ENCODE measurements at places on chromosomes 5 and 9.

GRCh38 chr5:65213921-65214525 lies 267.7 kb downstream of the ADAMTS6 start:
- peak; percentile 24 for DNase-seq

DNA sequence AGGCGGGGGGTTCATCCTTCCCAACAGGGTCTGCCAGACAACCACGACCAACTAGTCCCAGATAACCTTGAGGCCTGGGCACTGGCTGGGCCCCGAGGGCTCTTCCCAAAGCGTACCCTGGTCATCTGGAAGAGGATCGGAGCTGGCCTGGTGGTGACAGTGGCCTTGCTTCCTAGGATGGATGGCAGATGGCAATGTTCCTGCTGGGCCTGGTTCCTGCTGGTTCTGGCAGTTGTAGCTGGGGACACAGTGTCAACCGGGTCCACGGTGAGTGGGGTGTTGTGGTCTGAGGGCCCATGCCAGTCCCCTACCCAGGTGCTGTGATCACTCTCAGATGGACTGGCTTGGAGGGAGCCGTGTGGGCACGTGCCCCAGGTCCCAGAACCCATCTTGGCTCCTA lies 2.0 kb downstream of the ADAMTSL2 start:
- DNase-seq, result no peak

- DNase-seq, result no peak
Measured at GRCh38 chr5:14593326-14594021, 11.9 kb downstream of the OTULINL start.

DNA sequence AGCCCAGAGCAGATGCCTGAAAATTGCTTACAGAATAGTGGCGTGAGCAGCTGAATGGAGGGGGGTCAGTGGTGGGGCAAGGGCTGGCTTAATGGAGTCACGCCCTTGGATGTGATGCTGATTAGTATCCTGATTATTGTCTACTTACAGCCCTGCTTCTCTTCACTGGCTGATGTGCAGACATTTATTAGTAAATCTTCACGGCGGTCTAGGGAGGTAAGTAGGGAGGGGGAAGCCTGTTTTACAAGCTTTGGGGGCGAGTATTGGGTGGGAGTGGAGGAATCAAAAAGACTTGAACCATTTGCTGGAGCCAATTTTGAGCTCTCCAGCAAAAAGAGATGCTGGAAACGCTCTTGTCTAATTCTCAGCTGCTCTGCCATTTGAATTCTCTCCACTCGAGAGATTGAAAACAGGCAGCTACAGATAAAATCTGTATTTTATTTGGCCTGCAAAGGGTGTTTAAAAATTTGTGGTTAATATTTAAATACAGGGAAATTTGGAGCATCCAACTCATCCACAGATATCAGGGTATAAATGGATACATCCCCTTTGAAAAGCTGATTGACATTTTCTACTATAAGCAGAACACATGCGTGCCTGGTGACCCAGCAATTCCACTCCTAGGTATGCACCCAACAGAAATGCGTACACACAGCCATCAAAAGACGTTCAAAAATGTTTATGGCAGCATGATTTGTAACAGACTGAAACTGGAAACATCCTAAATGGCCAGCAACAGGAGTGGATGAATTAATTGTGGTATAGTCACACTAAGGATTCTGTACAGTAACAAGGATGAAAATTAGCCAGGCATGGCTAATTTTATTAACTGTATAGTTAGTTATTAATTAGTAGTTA lies 19.5 kb upstream of the ALDH1B1 start:
- no peak for DNase-seq

GRCh38 chr5:93596676-93597490 lies 13.9 kb downstream of the NR2F1 start:
- DNase-seq, result peak; percentile 33

DNA sequence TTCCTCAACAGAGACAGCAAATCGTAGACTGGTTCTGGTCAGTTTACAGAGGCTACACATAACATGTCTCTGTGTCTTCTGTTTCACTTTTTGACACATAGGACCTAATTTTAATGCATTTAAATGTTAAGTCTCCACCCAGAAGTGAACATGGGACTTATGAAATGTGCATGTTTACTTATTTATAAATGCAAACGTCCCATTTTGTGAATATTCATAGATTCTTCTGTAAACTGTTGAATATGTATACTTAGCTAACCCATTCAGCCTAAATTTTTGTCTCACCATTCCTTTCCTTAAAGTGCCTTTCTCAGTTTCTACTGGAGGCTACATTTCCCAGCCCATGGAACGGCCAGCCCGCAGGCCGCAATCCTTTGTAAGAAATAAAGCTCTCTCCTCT lies 137.2 kb downstream of the PLCXD3 start:
- DNase-seq, result no peak

DNA sequence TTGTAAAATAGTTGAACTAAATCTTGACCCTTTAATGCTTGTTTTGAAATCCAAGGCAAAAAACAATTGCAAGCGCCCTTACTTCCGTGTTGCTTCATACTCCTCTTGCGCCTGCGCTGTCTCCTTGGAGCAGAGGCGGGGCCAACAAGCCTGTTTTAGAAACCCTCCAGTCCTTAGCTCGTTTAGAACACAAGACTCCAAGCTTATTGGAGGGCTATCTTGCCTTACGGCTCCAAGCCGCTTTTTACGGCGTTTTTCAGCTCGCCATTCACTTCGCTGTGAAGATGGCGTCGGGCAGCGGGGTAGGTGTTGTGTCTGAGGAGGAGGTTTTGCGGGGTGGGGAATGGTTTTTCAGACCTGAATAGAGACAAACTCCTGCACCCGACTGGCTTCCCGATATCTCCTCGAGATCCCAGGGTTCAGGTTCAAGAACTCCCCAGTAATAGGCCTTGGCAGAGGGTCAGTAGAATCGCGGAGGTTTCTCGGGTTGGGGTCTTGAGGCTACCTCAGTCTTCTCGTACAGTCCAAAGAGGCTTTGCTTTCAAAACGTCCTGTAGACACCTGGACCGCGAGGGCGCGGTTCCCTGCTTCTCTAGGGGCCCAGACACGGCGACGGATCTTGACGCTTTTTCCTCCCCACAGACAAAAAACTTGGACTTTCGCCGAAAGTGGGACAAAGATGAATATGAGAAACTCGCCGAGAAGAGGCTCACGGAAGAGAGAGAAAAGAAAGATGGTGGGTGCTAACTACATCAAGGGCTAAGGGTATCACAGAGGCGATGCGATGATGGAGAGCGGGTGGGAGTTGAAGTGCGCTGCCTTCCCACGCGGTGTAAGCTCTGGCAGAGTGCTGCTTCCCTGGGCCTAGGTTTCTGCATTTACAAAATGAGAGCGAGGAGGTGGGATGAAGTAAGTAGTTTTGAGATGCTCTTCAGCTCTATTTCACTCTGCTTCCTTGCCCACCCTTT lies at the start of gene ZMAT2:
TSS of gene ZMAT2 (plus strand) at position 271 of the 968 bp plus-strand sequence. CDS start at position 285, 14 bp downstream.
- DNase-seq, result peak; percentile 96

DNA sequence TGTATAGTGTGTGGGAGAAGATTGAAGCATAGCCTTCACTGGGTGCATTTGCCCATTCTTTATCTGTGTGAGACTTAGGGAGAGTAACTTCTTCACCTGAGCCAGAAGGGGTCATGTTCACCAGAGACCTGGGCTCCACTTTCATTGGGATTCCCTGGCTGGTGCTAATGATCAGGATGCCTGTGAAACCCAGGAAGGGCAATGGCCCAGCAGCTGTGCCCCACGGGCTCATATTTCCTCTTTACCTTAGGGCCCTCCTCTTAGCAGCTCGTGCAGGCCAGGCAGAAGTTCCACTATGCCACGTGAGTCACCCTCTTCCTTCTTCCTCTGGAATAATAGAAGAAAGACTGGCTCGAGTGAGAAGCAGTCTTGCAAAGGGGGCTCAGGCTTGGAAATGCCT lies 5.0 kb downstream of the PPARGC1B start:
- no peak for DNase-seq

DNA sequence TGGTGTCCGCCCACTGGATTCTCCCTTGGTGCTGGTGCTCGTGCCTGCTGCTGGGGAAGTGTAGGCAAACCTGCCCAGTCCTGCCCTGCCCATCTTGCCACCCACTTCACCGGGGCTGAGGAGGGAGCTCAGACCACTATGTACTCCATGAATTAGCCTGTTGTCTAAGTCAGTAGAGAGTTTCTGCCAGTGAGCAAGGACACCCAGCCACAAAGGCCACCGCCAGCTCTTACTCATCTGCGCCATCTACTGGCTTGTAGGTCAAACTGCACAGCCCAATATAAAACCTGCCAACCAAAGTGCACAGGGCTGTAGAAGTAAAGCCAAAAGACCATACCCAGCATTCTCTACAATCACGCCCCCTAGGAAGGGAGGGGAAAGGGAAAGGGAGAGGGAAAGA lies 102.3 kb downstream of the GLIS3 start:
- DNase-seq, result no peak

DNA sequence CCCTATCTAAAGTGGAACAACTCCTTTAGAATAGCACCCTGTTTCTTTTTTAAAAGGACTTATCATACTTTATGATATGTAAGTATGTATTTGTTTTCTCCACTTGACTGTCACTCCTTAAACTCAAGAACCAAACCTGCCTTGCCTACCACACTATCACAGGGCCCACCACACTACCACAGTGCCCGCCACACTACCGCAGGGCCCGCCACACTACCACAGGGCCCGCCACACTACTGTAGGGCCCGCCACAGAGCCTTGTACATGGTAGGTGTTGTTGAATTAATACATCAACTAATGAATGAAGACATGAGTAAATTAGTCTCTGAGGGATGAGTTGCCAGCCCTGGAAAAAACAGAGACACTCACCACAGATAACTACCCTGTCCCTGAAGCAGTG lies 18.0 kb downstream of the SLC31A2 start:
- DNase-seq, result no peak

DNA sequence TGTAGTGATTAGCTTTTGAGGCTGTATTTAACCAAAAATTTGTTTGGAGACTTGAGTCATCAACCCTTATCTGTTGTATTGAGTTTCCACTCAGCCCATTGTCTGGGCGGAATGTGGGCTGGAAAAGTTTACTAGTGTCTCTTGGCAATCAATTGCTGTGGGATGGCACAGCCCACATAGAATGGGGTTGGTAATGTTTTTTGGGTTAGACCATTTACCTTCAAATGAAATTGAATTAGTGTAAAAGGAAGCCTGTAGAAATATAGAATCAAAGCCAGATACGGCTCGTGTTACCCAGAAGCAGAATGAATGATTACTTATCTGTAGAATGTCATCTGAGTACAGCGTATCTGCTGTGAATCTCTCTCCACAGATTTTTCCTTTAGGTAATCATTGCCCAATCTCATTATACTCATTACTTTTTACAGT lies 142.9 kb downstream of the AOPEP start:
- DNase-seq, result no peak

DNA sequence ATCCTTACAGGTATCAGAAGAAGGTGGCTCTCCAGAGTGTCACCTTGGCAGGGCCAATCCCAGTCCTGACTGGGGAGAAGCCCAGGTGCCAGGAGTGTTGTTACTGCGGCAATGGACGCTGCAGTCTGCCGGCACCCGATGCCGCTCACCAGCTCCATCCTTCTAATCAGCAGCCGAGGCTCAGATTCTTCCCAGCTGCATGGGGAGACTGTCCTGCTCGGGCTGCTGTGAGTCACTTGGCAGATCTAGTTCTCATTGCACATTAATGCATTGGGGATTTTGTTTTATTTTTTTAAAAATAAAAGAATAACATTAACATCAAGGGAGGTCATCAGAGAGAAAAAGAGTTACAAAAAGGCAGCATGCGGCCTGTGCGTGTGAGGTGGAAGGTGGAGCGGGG lies 115.8 kb downstream of the MTX3 start:
- DNase-seq, result no peak

DNA sequence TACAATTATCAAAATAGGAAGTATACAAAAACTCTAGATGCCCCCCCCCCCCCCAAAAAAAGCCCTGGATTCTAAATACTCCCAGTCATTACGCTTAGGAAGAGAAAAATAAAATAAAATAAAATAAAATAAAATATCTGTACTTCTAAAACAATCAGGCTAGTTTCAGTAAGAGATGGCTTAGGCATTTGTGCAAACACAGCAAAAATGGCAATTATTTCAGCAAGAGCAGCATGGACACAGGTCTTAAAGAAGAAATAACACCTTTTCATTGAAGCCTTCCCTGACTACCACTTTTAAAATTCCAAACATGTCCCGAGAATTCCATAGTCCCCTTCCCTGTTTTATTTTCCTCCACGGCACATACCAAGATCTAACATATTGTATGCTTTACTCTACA lies 218.6 kb upstream of the POU5F2 start:
- DNase-seq, result no peak

- no peak for DNase-seq
Measured at GRCh38 chr9:136619742-136620440, 42.8 kb upstream of the EGFL7 start.

DNA sequence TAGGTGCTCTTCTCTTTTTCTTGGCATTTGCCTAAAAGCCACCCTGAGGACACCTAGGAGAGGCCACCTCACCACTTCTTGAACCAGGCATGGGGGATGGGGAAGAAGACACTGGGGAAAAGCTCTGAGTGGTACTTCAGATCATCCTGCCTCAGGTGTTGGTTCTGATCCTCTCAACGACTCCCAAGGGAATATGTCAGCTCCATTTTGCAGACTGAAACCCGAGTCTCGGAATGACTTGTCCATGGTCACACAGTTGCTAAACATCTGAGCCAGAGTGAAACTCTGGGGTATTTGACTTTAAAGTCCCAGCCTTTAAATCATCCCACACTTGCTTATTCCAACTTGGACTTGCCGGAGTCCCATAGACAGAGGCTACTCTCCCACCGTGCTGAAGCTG lies 120.6 kb upstream of the GABRP start:
- no peak for DNase-seq

DNA sequence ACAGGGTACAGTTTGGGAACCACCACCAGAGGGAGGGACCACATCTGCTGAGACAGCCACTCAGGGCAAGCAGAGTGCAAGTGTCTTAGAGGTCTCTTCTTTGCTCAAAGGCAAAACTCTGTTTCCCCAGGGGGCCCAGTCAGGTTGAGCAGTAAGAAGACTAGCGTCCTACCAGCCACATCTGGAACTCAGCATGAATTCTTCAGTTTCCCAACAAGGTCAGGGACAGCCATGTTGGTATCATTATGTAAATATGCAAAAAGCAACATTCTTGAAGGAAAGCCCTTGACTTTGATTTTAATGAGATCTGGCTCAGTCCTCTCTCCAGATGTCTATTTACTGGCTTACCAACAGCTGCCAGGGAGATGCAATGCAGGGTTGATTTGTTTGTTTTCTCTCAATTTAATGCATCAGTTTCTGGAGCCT lies 46.7 kb downstream of the TGFBI start:
- no peak for DNase-seq

GRCh38 chr5:151660616-151661495 lies 25.9 kb downstream of the SPARC start:
- DNase-seq, result no peak

DNA sequence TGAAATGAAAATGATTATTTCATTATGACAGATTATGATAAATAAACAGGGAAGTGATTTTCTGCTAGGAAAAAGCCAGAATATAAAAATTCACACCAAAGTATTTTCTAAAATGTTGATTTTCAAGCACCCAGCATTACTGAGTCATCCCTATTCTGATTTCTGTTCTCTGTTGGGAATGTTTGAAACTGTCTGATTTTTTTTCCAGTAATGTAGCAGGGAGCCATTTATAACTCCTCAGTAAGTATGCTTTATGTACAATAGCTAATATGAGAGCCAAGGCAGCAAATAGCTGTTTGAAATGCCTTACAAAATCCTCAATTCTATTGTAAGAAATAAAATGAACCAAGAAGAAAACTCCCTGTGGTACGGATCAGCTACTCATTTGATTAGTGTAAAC lies 471.7 kb upstream of the TYRP1 start:
- DNase-seq, result no peak

GRCh38 chr5:170985486-170985885 lies 123.7 kb downstream of the RANBP17 start:
- DNase-seq, result no peak

Data from large intestine (tissue), 12 donors.